ENCODE measurements at places on chromosomes 5 and 9.

DNA sequence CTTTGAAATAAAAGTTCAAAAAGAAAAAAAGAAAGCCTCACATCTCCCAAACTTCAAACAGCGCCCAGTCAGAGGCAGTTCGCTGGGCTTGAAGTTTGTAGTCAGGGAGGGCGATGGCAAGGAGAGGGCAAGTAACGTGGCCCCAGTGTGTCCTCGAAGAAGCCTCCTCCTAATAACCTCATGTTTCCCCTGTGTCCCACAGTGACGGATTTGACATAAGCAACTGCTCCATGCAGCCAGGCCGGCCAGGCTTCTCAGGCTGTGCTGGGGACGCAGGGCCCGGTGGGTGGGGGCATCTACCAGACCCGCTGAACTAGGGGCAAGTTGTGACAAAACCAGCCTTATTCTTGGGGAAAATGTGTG lies 172.2 kb downstream of the ERCC6L2 start:
- DNase-seq: no peak

DNA sequence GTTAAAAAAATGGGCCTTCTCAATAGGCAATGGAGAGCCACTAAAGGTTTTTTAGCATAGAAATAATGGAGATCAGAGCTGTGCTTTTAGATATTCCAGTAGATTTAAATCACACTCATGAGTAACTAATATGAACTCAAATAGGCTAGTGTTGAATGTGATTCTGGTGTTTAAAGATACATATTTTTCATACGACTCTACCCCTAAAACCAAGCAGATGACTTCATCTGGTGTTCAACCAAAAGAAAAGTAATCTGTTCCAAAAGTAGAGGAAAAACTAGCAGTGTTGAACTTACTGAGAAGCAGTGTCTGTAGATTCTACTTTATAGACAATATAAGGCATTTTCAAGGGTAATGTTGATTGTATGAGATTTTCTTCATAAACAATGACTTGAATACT lies 138.1 kb downstream of the TSSK1B start:
- DNase-seq: no peak

- DNase-seq: no peak
Measured at GRCh38 chr5:98608052-98608451, 165.4 kb upstream of the RGMB start.

DNA sequence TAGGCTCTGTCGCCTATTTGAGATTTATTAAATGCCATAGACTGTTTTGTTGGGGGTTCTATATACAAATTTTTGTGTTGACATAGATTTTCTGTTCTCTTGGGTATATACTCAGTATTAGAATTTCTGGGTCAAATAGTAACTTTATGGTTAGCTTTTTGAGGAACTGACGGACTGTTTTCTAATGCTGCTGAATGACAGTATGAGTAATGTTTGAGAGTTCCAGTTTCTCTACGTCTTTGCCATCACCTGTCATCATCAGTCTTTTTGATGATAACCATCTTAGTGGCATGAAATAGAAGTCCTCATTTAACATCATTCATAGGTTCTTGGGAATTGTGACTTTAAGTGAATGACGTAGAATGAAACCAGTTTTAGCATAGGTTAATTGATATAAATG lies 60.1 kb downstream of the CCDC171 start:
- no peak for DNase-seq

DNA sequence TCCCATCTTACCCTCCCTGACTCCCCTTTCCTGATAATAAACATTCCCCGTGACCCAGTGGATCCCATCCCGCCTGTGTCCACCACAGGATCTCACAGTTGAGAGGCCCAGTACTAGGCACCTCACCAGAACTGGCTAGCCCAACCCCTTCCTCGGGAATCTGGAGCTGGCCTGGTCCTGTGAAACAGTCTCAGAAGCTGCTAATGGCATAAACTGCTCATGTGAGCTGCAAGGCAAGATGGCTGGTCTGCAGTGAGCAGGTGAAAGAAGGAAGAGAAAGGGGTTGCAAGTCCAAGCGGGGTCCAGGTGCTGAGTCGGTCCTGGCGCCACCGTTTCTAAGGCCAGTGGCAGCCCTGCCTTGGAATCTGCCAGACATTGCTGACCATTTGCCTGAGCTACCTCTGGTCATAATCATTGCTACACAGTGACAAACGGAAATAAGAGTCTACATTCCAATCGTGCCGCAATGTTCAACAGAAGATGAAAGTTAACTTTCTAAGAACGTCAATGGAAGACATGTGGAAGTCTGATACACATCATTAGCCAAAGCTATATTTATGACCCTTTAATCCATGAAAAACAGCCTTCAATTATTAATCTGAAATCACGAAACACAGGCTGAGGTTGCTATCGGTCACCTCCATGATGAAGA lies 33.7 kb downstream of the DNAH5 start:
- no peak for DNase-seq

DNA sequence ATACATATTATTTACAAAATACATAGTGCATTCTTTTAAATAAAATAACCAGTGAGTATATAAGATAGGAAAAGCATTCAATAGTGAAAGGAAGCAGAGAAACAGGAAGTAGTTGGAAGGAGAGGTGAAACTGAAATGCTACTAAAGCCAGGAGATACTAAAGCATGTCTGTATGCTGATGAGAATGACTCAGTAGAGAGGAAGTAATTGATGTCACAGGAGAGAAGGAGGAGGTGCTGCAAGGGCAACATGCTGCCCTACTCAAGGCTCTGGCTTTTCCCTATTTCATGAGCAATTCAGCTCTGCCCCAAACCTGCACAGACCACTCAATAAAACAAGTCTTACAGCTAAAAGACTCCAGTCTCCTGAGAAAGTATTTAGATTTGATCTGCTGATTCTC lies 108.5 kb upstream of the TXNDC8 start:
- no peak for DNase-seq

GRCh38 chr5:133913413-133914155 lies 54.8 kb downstream of the C5orf15 start:
- no peak for DNase-seq

DNA sequence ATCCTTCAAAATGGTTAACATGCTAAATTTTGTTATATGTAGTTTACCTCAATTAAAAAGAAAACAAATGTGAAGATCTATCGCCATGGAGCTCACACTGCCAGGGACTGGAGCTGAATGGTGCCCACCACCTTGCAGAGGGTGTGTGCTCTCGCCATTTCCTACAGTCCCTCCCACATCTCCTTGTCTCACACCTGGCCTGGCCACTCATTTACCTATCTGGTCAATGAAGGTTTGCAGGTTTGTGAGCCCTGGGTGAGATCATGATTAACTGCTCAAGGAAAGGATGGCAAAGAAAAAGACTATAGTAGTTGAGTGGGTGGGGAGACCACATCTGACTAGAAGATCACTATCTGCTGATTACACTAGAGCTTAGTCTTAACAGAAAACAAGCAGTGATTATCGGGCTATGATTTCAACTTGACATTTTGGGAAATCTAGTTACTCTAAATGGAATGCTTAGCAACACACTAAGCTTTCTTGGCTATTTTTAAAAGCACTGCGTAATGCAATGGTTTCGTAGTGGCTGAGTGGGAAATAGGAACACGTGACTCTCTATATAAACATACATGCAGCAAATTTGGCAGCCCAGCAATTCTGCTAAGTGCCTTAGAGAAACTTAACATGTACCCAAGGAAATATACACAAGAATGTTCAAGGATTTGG lies 27.3 kb downstream of the PUM3 start:
- DNase-seq: no peak

DNA sequence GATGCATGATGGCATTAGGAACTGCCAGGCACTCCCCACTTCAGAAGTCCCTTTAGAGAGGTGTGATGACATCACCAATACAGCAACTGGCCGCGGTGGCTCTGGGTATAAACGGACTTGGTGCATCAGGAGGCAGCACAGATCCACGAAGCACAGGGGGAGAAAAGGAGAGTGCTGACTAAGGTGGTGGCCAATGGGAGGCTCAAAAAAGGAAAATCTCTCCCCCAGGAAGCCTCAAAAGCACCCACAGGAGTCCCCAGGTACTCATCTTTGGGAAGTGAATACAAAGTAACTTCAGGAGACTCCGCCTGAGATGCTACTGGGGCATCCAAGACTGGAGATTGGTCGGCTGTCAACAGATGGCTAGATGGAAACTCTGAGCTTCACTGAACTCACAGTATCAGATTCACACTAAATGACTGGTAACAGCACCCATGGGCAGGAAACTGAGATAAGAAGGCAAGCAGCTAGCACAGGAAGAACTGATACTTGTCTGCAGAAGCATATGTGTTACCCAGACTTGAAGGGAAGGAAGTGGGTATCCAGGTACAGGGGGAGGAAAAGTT lies 7.6 kb downstream of the TTC39B start:
- DNase-seq: no peak

GRCh38 chr9:70679845-70680244 lies 265.4 kb upstream of the KLF9 start:
- DNase-seq: no peak

- no peak for DNase-seq
Measured at GRCh38 chr5:136073714-136074529, 45.1 kb downstream of the TGFBI start.

GRCh38 chr9:113564498-113565237 lies 101.1 kb downstream of the RGS3 start:
- DNase-seq: no peak

- DNase-seq: no peak
Measured at GRCh38 chr9:114448706-114449105, 56.6 kb downstream of the WHRN start.

DNA sequence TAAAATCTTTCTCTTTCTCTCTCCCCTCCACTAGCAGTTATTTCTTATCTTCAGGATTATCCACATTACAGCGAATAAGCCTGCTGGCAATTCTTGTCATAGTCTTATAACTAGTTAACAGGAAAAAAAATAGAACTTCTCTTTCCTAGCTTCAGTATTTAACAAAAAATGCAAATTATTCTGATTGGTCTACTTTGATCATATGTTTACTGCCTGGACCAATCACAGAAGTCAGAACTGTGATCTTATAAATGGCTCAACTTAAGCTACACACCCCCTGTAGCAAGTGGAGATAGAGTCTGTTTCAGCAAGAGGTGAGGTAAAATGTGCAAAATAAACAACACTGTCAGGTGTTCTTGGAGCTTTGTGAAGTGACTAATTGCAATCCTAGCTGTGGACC lies 389.4 kb upstream of the TUSC1 start:
- DNase-seq: no peak

DNA sequence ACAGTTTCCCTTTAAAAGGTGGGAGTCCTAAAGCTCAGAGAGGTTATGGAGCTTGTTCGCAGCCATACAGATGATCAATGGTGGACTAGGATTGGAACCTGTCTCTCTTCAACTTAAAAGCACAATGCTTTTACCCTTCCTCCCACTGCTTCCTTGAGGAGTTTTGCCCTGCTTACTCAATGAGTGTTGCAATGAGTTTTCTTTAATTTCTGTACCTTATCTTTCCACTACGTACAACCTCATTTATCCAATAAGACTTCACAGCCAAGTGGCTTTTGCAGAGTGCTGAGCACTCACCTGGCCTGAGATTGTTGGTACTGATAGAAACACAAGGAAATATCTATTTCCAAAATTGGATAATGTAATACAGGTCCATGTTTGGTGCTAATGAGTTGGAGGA lies 64.7 kb upstream of the ANKRD55 start:
- no peak for DNase-seq

- no peak for DNase-seq
Measured at GRCh38 chr9:33750307-33750838, 45.0 kb upstream of the PRSS3 start.

- DNase-seq: no peak
Measured at GRCh38 chr9:36258996-36259533, 817 bp upstream of the GNE start.

GRCh38 chr5:141560725-141561483 lies 57.9 kb downstream of the DIAPH1 start:
- DNase-seq: no peak

- no peak for DNase-seq
Measured at GRCh38 chr5:170523830-170524229, 20.0 kb downstream of the KCNIP1 start.

All from stimulated activated CD8-positive, alpha-beta memory T cell treated with anti-CD3 and anti-CD28 coated beads, Interleukin-7, amount 100 ng/mL, for 1 hour (primary cell).